ENCODE measurements at places on chromosomes 5 and 9.

GRCh38 chr5:132354381-132355139, 14.9 kb upstream of the SLC22A5 start:
- DNase-seq, result peak; percentile 83
- H3K4me1 ChIP-seq, result peaks cover 26% of the 10 kb centered on the region
- no peak overlapping the region for H3K4me3 ChIP-seq
- no peaks in the 10 kb centered on the region for H3K27me3 ChIP-seq

DNA sequence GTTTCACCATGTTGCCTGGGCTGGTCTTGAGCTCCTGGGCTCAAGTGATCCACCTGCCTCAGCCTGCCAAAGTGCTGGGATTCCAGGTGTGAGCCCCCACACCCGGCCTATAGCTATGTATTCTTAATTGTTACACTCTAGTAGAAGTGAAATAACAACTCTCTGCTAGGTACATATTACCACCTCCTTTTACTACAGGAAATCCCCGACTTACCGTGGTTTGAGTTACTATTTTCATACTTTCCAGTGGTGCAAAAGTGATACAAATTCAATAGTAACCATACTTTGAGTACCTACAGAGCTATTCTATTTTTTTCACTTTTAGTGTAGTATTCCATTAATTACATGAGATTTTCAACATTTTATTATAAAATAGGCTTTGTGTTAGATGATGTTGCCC, 719 bp downstream of the ARL14EPL start:
- DNase-seq, result no peak
- H3K4me3 ChIP-seq, result no peak overlapping the region
- no peaks in the 10 kb centered on the region for H3K27me3 ChIP-seq

GRCh38 chr5:112136773-112137172, 282.3 kb downstream of the EPB41L4A start:
- no peaks in the 10 kb centered on the region for H3K4me1 ChIP-seq
- H3K27ac ChIP-seq, result no peak overlapping the region
- H3K4me3 ChIP-seq, result no peak overlapping the region
- DNase-seq, result no peak
- no peaks in the 10 kb centered on the region for H3K36me3 ChIP-seq

DNA sequence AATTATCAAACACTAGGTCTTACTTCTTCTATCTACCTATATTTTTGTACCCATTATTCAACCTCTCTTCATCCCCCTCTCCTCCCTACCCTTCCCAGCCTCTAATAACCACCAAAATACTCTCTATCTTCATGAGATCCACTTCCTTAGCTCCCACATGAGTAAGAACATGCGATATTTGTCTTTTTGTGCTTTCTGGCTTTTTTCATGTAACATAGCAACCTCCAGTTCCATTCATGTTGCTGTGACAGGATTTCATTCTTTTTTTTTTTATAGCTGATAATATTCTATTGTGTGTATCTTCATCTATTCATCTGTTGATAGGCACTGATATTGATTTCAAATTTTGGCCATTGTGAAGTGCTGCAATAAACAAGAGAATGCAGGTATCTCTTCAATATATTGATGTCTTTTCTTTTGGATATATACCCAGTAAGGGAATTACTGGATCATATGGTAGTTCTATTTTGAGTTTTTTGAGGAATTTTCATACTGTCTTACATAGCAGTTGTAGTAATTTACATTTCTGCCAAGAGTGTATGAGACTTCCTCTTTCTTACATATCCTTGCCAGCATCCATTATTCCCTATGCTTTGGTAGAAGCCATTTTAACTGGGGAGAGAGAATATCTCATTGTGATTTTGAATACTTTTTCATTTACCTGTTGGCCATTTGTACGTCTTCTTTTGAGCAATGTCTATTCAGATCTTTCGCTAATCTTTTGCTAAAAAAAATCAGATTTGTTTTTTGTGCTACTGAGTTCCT, 156.8 kb downstream of the DCP2 start:
- no peak overlapping the region for H3K27ac ChIP-seq
- no peaks in the 10 kb centered on the region for H3K4me1 ChIP-seq
- no peaks in the 10 kb centered on the region for H3K27me3 ChIP-seq
- H3K36me3 ChIP-seq, result no peaks in the 10 kb centered on the region
- DNase-seq, result no peak

DNA sequence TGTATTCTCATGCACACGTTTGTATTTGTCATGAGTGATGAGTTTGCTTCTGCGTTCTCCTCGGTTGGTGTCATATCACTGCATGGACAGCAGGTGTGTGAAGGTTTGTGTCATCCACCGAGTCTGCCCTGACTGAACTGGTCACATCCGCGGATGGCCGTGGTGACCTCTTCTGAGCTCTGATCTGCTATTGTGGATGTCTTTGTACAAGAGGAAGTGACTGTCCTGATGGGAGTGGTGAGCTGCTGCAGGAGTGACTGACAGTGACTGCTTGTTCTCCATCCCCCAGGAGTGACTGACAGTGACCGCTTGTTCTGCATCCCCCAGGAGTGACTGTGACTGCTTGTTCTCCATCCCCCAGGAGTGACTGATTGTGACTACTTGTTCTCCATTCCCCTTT, 69.9 kb downstream of the EHMT1 start:
- DNase-seq, result peak; percentile 66
- H3K4me3 ChIP-seq, result no peak overlapping the region
- no peaks in the 10 kb centered on the region for H3K27me3 ChIP-seq
- H3K36me3 ChIP-seq, result no peaks in the 10 kb centered on the region
- no peak overlapping the region for H3K27ac ChIP-seq

DNA sequence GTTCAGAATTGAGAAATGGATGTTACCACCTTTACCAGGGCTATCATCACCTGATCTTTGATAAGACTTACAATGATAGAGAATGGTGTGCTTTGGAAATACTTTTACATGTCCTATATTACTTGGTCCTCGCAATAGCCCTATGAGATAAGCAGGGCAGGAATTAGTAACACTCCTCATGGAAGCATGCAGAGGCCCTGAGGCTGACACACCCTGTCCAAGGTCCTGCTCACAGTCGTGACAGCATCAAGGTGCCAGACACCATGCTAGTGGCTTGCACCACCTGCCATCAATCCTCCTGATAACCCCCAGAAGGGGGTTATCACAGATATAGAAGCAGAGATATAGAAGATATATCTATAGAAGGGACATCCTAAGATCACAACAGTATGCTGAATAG, 216.8 kb upstream of the TBC1D2 start:
- DNase-seq, result no peak
- no peaks in the 10 kb centered on the region for H3K36me3 ChIP-seq
- no peak overlapping the region for H3K4me3 ChIP-seq
- no peaks in the 10 kb centered on the region for H3K4me1 ChIP-seq
- no peaks in the 10 kb centered on the region for H3K27me3 ChIP-seq

DNA sequence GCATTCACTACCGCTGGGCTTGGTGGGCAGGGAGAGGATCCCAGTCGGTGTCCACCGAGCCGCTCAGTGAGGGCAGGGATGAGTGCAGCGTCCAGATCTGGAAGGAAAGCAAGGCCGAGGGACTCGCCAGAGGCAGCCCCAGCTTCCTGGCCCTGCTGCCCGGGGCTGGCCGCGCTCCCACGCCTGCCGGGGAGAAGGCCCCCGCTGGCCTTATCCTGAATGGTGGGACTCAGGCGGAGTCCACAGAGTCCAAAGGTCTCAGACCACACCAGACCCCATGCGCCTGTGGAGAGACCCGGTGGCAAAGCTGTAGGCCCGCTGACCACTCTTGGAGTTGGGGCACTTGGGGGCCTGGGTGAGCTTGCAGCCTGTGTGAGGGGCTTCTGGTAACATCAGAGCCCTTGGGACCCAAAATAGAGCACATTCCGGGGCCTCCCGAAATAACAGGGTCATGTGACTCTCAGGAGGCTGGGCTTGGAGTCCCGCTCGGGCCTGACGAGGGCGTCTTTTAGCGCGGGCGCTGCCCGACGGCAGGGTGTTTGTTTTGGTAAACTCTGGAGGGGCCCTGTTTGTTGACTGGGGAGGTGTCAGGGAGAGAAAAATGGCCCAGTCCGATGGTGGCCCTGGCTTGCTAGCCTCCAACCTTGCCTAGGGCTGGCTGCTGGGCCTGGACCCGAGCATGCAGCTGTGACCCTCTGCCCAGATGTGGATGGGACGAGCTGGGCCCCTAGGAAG, 2.8 kb downstream of the RXRA start:
- peaks cover 88% of the 10 kb centered on the region for H3K4me1 ChIP-seq
- no peak for DNase-seq
- H3K27me3 ChIP-seq, result no peaks in the 10 kb centered on the region
- no peaks in the 10 kb centered on the region for H3K36me3 ChIP-seq
- H3K27ac ChIP-seq, result no peak overlapping the region
- H3K4me3 ChIP-seq, result peak overlapping the region; percentile 61

- H3K4me3 ChIP-seq, result no peak overlapping the region
- H3K4me1 ChIP-seq, result no peaks in the 10 kb centered on the region
- peaks cover 6% of the 10 kb centered on the region for H3K27me3 ChIP-seq
- H3K27ac ChIP-seq, result no peak overlapping the region
Observed at GRCh38 chr9:97768746-97769145, 71.6 kb upstream of the XPA start.

DNA sequence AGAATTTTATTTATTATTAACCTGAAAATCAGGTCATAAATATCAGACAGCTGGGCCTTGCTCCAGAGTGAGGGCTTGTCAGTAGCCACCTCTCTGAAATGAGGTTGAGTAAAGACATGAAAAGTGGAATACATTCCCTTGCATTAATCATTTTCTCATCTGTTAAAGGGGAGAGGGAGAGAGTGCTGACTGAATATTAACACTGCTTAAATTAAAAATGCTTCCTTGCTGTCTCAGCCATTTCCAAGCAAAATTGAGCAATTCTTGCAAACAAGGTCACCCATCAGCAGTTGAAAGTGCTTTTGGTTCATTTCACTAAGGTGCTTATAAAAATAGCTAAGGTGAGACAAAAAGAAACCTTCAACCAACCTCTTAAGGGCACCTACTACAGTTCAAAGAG, 102.8 kb downstream of the CMYA5 start:
- peaks cover 6% of the 10 kb centered on the region for H3K4me1 ChIP-seq
- no peak overlapping the region for H3K27ac ChIP-seq
- no peaks in the 10 kb centered on the region for H3K36me3 ChIP-seq
- no peak for DNase-seq
- no peak overlapping the region for H3K4me3 ChIP-seq

- H3K4me1 ChIP-seq, result peaks cover 68% of the 10 kb centered on the region
- no peak overlapping the region for H3K4me3 ChIP-seq
- no peaks in the 10 kb centered on the region for H3K27me3 ChIP-seq
- no peaks in the 10 kb centered on the region for H3K36me3 ChIP-seq
Observed at GRCh38 chr9:76605321-76605900, 146.4 kb downstream of the GCNT1 start.

- H3K27ac ChIP-seq, result no peak overlapping the region
- H3K27me3 ChIP-seq, result no peaks in the 10 kb centered on the region
- H3K4me3 ChIP-seq, result no peak overlapping the region
Observed at GRCh38 chr9:8254541-8254940, 455.0 kb upstream of the DMAC1 start.

DNA sequence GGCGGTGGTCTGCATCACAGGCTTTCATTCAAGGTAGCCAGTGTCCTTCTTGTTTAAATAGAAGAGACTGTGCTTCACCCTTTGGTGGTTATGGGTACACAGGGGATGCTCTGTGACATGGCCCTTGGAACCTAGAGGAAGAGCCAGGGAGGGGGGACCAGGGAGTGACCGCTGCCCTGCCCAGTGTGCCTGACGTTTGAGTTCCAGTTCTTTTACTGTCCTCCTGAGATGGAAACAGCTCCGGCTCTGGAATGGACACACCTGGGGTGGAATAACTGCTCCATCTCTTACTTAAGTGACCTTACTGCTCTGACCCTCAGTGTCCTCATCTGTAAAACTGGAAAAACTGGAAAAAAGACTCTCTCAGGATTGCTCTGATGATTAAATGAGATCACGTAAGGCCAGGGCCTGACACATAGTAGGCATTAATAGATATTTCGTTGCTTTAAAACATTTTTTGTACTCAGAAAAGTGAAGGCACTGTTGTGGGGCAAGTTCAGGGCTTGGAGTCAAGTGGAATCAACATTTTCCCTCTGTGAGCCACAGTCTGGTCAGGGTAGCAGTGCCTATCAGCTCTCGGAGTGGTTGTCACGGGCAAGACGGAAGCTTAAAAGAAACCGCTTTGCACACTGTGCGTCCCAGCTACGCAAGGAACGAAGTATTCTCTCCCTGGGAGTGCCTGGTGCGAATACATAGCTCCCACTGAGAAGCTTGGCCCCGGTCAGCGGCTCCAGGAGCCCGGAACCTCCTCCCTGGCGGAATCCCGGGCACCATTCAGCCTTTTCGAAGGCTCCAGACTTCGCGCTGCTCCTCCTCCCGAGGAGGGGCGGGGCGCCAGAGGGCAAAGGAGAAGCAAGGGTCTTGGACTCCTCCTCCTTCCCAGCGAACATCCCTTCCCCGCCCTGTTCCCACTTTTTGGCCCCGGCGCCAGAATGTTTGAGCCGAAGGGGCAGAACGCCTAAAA, 5.8 kb downstream of the POU4F3 start:
- no peak for DNase-seq
- no peaks in the 10 kb centered on the region for H3K36me3 ChIP-seq
- H3K27ac ChIP-seq, result no peak overlapping the region
- H3K4me3 ChIP-seq, result peak overlapping the region; percentile 25

DNA sequence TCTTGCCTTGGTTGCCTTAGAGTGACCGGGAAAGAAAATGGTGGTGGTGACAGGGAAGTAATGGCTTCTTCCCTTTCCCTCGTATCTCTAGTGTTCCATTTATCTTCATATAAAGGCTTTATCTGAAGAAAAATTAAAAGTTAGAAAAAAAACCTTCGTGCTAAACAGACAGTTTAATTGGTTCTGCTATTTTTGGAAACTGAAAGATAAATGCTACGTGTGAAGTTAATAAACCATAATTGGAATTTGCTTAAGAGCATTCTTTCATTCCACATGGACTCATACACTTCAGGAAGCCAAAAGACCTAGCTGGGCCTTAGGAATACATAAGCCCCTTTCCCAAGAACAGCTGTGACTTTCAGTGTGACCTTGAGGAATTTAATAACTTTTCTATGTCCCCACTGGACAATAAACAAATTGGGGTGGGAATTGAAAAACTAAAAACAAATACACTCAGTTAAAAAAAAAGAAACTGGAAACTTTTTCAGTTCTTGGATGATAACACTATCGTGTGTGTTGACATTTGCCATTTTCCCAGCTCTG, 818.8 kb upstream of the WWC1 start:
- H3K27ac ChIP-seq, result no peak overlapping the region
- no peaks in the 10 kb centered on the region for H3K36me3 ChIP-seq
- H3K4me3 ChIP-seq, result no peak overlapping the region
- no peaks in the 10 kb centered on the region for H3K27me3 ChIP-seq

GRCh38 chr5:149175346-149176105, 34.2 kb downstream of the ABLIM3 start:
- no peak for DNase-seq
- no peak overlapping the region for H3K27ac ChIP-seq
- H3K4me1 ChIP-seq, result no peaks in the 10 kb centered on the region
- no peak overlapping the region for H3K4me3 ChIP-seq
- H3K36me3 ChIP-seq, result no peaks in the 10 kb centered on the region
- no peaks in the 10 kb centered on the region for H3K27me3 ChIP-seq

All from CD14-positive monocyte (primary cell).